Epithelial cell of alveolus of lung (primary cell): ENCODE measurements at places on chromosomes 3 and 15. TPM values are rescaled to one million over a fixed set of nuclear protein-coding genes. Genes with fewer than 3 reads are reported as not detected.

Gene MUC20
- total RNA-seq, result 0.24 and 0.52 TPM in 2 replicates

Gene PYGO1
- 6.2 and 10.5 TPM in 2 replicates for total RNA-seq

Gene TRANK1
- total RNA-seq, result 5.5 and 6.1 TPM in 2 replicates

Gene RAD51
- total RNA-seq, result 4.2 and 11.5 TPM in 2 replicates

Gene HEMK1
- total RNA-seq, result 13.4 and 15.6 TPM in 2 replicates

Gene CLDN18
- total RNA-seq, result not detected in 2 replicates

Gene TWF2
- 107 and 182 TPM in 2 replicates for total RNA-seq

Gene SST
- total RNA-seq, result not detected in 2 replicates

Gene KNL1
- total RNA-seq, result 7.9 and 16.4 TPM in 2 replicates

Gene EXD1
- not detected in 2 replicates for total RNA-seq

Gene PLA1A
- not detected in 2 replicates for total RNA-seq

Gene NR2F2
- 19.8 and 69.8 TPM in 2 replicates for total RNA-seq

Gene SPATA12
- not detected in 2 replicates for total RNA-seq

Gene IL16
- 2.7 and 3.2 TPM in 2 replicates for total RNA-seq

Gene C3orf20
- under 0.01 TPM in 1 of 2 replicates, not detected in the other for total RNA-seq

Gene GPR149
- not detected in 2 replicates for total RNA-seq

Gene C3orf22
- total RNA-seq, result not detected in 2 replicates

Gene PLOD2
- 99.2 and 187 TPM in 2 replicates for total RNA-seq

Gene TAMM41
- total RNA-seq, result 8.4 and 16.7 TPM in 2 replicates

Gene TOP2B
- total RNA-seq, result 66.0 and 74.6 TPM in 2 replicates

Gene SLC28A1
- not detected in 2 replicates for total RNA-seq
